AG09319 (cell line): ENCODE measurements at places on chromosomes 12 and 14.

DNA sequence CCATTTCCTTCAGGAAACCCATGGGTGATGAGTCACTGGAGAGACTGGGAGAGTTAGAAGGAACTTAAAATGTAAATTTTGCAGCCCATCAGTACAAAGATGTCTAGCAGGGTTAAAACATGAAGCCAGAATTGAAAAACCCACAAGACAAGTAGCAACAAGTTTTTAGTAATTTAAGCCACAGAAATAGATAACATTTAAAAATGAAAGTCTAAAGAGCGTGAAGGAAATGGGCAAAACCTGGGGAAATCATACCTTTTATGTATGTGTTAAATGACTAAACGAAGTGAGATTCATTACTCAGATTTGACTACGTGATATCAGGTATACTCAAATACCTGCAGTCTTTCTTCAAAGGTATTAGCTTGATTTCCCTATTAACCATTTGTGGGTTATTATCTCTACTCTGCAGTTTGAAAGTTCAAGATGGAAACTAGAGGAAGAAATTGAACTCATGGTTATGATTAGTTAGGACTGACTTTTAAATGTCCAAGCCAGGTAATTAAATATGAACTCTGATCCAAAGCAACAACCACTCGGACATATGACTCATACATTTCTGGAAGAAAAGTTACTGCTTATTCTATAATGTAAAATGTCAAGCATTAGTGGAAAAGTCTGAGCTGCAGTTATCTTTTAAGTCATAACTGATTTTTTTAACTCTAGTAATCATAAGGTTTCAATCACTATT, 84.1 kb downstream of the ITPR2 start:
- DNase-seq: peak; percentile 18

DNA sequence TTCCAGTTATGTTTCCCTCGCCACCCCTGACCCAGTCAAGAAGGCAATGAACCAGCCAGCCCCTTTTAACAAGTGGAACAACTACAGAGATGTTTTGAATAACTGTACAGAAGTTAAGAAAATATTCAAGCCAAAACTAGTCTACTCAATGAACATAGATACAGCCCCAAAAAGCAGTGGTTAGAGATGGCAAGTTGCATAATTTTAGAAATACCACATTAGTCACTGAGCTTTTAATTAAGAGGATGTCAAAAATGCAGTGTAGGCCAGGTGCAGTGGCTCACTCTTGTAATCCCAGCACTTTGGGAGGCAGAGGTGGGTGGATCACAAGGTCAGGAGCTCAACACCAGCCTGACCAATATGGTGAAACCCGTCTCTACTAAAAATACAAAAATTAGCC, 27.2 kb downstream of the PROX2 start:
- no peak for DNase-seq

- DNase-seq: no peak
These were observed 275.6 kb upstream of the PPFIA2 start for GRCh38 chr12:82034769-82035168.

DNA sequence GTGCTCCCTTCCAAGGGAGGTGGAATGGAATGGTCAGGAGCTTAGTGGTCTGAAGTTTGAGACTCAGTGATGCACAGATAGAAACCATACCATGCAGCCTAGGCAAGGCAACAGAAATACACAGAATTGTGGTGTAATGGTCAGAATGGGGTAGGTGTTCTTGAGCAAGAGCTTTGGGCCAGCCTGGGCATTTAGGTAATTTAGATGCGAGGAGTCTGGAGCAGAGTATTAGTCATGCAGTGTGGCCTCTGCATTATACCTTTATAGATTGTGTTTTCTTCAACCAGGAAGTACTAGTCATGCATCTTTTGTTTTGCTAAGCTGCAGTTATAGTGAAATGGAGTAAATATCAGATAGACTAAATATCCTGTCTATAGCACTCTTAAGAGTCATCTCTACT, 118.3 kb downstream of the DAAM1 start:
- DNase-seq: no peak

- no peak for DNase-seq
These were observed 1444.5 kb upstream of the FLRT2 start for GRCh38 chr14:84085493-84085892.

- DNase-seq: no peak
These were observed 30.0 kb downstream of the NOC4L start for GRCh38 chr12:132174015-132174838.

GRCh38 chr12:22209422-22209821, 125.1 kb downstream of the ST8SIA1 start:
- DNase-seq: no peak

DNA sequence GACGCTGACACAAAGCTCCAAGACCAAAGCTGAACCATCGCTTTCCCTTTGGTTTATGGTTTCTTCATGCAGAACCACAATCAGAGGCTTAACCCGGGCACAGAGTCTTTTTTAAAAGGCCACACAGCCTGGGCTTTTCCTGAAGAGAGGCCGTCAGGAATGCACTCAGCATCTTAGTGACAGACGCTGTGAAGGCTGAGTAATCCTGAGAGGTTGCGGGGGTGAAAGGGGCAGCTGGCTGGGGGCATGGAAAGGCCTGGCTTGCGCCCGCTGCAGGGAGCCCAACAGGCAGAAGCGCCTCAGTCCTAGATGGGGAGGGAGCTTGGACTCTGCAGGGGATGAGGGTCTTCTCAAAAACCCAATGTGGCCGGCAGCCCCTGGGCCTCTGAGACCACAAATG, 13.6 kb downstream of the CTDSP2 start:
- no peak for DNase-seq

- no peak for DNase-seq
These were observed 89.0 kb upstream of the SFSWAP start for GRCh38 chr12:131621701-131622421.

DNA sequence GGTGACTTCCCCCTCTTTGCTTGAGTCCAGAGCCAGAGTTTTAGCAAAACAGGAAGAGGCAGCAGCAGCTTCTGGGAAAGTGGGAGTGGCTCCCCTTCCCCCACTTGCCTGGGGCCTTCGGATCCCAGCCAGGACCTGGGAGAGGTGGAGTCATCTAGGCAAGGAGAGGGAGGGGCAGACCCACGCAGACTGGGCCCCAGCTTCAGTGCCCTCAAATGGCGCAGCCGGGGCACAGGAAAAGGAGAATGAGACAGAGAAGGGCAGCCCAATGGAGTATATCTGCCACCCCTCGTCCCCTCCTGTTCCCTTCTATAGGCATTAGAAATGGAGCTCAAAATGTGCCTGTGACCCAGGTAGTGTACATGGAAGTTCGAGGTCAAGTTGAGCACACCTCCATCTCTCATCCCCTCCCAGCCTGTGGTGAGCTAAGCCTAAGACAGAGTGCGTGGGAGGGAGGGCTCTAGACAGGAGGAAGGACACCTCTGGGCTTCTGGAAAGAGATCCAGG, 9.3 kb upstream of the HDAC7 start:
- no peak for DNase-seq

- no peak for DNase-seq
These were observed 325 bp upstream of the CLIP1 start for GRCh38 chr12:122422730-122423257.

DNA sequence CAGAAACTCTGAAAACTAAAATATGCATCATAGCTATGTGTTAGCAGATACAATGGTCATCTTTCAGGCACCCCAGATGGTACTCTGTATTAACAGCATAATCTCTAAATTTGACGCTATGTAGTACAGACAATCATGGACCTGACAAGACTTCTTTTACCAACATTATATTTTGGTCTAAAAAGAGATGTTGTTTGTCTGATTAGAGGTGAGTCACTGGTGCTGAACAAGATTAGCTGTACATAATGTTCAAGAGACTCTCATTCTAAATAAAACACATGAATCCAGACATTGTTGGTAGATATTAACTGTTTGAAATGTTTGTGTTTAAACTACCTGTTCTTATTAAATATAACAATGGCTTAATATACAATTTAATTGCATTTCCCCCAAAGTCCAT, 146.4 kb upstream of the LMNTD1 start:
- DNase-seq: no peak

- DNase-seq: no peak
These were observed 174.9 kb downstream of the KTN1 start for GRCh38 chr14:55754871-55755270.

- DNase-seq: no peak
These were observed 97.6 kb downstream of the POLR3B start for GRCh38 chr12:106455111-106455510.

- DNase-seq: no peak
These were observed 41.3 kb upstream of the CEP83 start for GRCh38 chr12:94500831-94501567.

DNA sequence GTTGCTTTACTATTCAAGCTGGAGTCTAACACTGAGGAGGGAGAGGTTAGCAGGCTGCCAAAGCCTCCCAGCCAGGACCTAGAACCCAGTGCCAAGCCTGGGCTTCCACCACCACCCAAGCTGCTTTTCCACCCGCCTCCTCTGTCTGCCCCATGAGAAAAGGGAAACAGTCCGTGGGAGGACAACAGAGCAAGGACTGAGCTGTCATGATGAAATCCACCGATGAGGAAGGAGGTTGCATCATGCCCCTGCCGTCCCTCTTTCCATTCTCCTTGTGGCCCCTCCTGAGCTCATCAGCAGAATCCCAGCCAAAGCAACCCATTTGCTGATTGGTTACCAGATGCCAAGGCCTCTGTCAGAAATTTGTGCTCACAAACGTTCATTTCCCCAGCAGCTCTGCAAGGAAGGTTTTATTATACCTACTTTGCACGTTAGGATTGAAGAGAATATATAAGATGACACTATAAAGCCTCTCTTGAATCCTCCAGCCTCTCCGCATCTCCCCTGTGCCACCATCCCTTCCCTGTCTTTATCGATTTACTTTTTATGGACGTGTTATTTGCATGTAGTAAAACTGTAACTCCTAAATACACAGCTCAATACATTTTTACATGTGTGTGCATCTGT, 6.3 kb upstream of the SERPINA1 start:
- DNase-seq: no peak

GRCh38 chr14:75310295-75311111, 31.9 kb downstream of the FOS start:
- peak; percentile 80 for DNase-seq

DNA sequence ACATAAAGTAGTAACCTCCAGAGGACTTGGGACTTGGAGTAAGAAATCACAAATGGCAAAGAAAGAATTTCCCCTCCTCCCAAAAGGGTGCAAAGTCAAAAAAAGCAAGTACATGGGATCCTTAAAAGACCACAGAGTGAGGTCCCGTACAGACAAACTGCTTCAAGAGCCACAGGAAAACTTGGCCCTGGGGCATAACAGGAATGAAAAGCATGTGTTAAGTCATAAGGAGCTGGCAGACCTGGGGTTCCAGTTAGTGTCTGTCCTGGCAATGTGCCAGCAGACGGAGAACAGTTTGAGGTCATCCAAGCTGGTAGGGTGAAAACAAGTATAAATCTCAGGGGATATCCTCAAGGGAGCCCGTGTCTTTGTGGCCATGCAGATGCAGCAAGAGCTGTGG, 73.2 kb downstream of the HSD17B6 start:
- no peak for DNase-seq

DNA sequence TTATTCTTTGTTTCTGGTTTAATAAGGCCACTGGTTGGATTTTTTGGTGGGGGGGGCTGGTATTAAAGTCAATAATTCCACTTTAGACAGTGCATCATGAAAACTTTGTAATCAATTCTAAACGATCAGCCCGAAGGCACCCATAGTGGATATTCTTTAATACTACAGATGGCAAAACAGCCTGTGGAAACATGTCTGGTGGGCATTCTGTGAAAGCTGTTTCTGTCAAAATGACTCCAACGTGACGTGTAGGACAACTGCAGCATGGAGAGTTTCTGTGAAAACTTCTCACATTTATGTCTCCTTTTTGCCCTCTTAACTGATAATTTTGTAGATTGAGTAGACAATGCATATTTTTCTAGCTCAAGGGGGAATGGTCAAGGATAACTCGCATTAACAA, 185.8 kb upstream of the FLRT2 start:
- no peak for DNase-seq

- no peak for DNase-seq
These were observed 11.7 kb upstream of the PTHLH start for GRCh38 chr12:27984275-27984674.

GRCh38 chr12:128626808-128627320, 196.9 kb downstream of the SLC15A4 start:
- no peak for DNase-seq

GRCh38 chr14:22699801-22700564, 55.8 kb upstream of the OR6J1 start:
- no peak for DNase-seq

GRCh38 chr14:50856660-50857059, 15.2 kb upstream of the ABHD12B start:
- DNase-seq: no peak

DNA sequence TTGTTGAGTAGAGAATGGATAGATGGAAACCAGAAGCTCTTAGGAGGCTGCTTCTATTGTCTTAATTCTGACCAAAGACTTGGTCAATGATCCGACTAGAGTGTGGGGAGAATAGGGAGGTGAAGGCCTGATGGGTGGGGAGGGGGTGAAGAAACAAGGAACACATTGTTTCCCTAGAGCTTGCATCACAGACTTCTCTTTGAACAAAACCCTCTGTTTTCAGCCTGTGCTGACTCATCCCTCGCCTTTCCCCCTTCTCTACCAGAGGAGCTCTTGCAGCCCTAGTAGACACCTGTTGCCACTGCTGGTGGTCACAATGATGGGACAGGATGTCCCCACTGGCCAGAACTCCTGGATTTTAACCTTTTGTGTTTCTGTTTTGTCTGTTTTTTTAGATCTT, 46.8 kb upstream of the CISTR start:
- no peak for DNase-seq

- DNase-seq: no peak
These were observed 6.5 kb upstream of the ACACB start for GRCh38 chr12:109109746-109110350.

GRCh38 chr14:86196471-86196870, 666.5 kb downstream of the FLRT2 start:
- DNase-seq: no peak

GRCh38 chr12:109580272-109580671, 6.7 kb downstream of the MVK start:
- no peak for DNase-seq

- DNase-seq: no peak
These were observed 14.1 kb downstream of the FGD4 start for GRCh38 chr12:32413412-32413811.

GRCh38 chr14:28772613-28773012, 6.0 kb downstream of the FOXG1 start:
- no peak for DNase-seq

GRCh38 chr12:107558141-107558815, 127.3 kb upstream of the PWP1 start:
- DNase-seq: no peak

DNA sequence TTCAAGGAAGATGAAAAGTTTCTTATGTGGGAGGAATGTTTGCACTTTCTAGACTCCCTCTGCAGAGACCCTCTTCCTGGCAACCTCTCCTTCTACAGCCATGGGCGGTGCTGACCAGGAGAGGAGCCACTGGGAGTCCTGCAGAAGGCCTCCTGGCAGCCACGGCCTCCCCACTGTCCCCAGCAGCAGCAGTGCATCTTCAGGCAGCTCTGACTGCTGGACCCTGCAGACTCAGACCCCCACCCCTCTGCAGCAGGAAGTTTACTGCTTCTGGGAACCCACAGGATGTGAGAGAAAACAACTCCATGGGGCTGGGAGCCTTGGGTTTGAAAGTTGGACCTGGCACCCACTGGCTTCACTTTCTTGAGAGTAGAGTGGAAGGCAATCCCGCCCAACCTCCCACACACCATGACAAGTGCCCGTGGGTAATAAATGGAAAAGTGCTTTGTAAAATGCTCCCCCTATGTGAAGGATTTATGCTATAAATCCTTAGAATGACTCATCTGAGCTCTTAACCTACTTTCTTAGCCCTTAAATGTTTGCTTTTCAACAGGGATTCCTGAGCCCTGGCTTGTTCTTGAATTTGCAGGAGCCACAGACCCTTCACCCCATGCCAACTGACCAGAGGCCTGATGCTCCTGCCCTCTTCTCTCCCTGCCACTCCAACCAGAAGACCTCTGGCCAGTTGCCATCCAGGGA, 37.5 kb upstream of the DDX11 start:
- no peak for DNase-seq
